ENCODE measurements at places on chromosomes 11 and 22.

DNA sequence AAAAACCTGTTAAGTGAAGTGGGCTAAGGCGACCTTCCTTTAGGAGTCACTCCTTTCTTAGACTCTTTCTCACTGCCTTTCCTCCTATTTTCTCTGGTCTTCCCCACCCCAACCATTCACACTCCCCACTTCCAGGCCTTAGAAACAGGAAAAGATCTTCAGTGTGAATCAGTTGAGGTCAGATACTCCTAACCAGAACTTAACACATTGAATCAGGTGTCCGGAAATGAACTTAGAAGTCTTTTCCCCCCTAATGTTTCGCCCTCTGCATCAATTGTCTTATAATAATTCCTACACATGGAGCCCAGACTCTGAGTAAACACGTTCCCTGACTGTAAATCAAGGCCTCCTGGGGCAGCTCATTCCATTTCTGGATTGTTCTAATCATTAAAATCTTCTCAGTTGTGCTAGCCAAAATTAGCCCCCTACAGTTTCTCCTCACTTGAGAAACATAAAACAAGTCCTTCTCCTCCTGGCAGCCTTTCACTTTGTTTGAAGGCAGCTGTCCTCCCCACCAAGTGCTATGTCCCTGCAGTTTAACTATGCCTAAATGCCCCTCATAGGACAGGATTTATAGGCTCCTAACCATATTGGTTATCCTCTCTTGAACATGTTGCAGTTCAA lies 32.7 kb upstream of the USP47 start:
- no peak for DNase-seq

DNA sequence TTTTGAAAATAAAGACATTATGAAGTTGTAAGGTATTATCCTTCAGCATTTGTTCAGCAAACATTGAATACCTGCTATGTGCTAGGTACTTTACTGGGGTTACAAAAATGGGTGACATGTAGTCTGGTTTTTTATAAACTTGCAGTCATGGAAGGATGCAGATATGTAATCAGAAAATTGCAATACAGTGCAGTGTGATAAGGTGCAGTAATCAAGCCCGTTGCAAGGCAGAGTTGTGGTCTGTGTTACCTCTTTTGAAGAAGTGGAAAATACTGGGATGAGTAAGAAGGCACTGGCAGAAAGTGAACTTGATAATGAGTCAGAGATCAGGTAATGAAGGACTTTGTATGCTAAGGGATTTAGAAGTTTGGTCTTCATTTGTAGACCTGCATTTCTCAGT lies 8.1 kb downstream of the FBXO7 start:
- DNase-seq: no peak

GRCh38 chr11:66316849-66317251 lies at the start of gene CD248:
CD248 (minus strand) TSS chr11:66317044; CDS start chr11:66317027, 17 bp downstream.
- no peak for DNase-seq

GRCh38 chr11:19536131-19536530 lies 176.5 kb upstream of the NAV2 start:
- no peak for DNase-seq

DNA sequence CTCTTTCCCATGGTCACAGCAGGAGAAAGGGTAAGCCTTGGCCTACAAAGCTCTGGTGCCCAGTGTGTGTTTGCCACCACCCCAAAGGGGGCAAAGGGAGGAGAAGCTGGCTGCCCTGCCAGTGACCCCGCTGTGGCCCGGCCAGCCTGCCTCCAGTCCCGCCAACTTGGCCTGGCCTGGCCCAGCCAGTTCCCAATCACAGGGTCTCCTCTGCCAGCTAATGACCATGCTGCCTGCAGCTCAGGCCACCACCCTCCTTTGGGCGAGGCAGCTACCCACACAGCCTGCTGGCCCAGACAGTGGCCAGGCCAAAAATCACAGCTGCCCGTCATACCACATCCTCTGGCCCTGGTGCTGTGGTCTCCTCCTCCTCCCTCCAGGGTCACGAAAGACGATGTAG lies 5.1 kb downstream of the GDPD5 start:
- no peak for DNase-seq

DNA sequence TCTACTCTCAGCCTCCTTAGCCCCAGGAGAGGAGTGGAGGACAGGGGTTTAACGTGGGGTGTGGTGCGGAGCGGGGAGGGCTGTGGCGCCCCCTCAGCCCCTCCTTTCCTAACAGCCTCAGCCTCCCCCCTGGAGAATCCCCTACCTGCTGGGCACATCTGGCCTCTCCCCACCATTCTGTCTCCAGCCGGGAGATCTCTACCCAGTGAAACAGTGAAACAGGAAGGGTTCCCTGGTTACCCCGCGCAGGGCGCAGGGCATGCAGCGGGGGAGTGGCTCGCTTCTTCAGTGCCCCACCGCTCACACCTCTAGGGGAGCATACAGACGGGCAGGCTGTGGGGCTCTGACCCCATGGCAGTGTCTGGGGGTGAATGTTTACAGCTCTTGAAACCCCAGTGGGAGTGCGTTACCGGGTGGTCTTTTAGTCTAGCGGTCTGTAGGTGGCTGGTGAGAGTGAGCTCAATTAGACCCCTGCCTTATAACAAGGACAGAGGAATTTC lies 54.7 kb upstream of the CCDC188 start:
- DNase-seq: no peak
